GDM1 (cell line): ENCODE measurements at places on chromosomes 1 and 21.

DNA sequence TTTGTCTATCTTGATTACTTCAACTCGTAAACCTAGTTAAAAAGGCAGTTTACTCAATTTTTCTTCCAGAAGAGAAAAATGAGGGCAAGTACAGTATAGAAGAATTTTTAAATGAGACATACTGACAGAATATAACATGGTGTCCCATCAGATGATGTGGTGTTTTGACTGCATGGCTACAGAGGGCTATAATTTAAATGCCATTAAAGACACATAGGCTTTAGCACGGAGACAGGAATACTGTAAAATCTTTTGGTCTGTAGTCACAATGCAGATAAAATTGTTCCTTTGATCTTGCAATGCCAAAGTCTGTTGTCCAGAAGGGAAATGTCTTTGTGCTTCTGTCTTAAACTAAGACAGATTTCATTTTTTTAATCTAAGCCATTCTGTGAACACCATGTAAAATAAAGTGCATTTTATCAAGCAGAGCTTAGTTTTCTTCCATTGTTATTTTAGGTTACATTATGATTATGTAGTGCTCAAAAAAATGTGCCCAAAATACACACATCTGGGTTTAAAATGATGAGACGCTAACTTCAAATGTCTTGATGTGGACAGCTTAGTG is 249.6 kb downstream of the PTPRC start:
- no peak for DNase-seq

- no peak for DNase-seq
Measured at GRCh38 chr1:20185834-20186782, at the start of the genes PLA2G2C and UBXN10. Gene PLA2G2C (minus strand): TSS chr1:20186518. CDS start chr1:20177363, 9,155 bp downstream. Gene UBXN10 (plus strand): TSS chr1:20186096. CDS start chr1:20190562, 4,466 bp downstream.

DNA sequence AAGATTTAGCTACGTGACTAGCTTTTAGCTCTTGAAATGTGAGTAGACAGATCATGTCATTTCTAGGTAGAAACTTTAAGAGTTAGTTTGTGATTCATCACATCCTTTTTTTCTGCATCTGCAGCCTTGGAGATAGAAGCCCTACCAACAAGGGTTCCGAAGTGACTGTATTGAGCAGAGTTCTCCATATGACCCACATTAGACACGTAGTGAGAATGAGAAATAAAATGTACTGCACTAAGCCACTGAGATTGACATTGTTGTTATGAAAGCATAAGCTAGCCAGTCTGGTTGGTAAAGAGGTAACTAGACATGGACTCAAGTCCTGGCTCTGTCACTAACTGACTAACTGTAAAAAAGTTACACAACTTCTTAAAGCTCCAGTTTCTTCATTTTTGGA is 296.1 kb downstream of the PDE4B start:
- DNase-seq, result no peak

GRCh38 chr1:156356262-156356874 is 12.6 kb upstream of the RHBG start:
- no peak for DNase-seq

GRCh38 chr1:61506236-61506635 is 218.7 kb downstream of the TM2D1 start:
- DNase-seq, result no peak

GRCh38 chr1:11804666-11805421 is 920 bp downstream of the MTHFR start:
- DNase-seq, result no peak

GRCh38 chr1:233959102-233959501 is 54.6 kb downstream of the SLC35F3 start:
- DNase-seq, result no peak

GRCh38 chr1:46479744-46480350 is 9.8 kb upstream of the DMBX1 start:
- no peak for DNase-seq

DNA sequence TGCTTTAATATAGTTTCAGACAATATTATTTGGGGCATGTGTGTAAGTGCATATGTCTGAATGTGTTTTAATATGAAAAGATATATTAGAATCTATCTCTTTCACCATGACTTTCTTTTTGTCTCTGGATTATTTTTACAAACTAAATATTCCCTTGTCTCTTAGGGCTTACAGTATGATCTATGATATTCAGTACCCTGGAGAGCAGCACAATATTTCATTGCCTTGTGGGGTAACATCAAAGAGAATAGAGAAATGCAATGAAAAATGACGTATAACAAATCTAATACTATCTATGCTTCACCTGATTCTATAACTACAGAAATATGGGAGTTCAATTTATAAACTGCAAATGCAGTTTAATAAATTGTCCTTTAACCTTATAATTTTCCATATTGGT is 2084.5 kb downstream of the MRPL39 start:
- DNase-seq, result no peak

DNA sequence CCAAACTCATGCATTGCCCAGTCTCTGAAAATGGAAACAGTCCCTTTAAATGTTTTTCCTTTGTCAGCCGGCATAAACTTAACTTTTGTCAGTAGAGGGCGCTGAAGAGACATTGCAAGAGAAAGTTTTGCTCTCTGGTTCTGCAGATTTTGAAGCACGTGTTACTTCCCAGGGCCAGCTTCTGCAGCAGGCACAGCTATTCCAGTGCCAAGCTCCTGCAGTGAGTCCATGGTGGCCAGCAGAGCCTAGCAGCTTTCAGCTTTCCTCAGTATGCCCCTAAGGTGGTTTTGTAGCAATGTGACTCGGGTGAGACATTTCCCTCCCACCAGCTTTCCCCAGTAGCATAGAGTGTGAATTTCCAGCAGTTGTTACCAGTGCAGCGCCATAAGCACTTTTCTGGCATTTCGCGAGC is 2.6 kb upstream of the IFI44L start:
- peak; percentile 69 for DNase-seq

- no peak for DNase-seq
Measured at GRCh38 chr1:15876357-15877055, 29.0 kb downstream of the SPEN start.

- DNase-seq, result peak; percentile 44
Measured at GRCh38 chr1:43300378-43301094, at the start of gene TIE1. Gene TIE1 (plus strand): TSS chr1:43300982. CDS start chr1:43301072, 90 bp downstream.

DNA sequence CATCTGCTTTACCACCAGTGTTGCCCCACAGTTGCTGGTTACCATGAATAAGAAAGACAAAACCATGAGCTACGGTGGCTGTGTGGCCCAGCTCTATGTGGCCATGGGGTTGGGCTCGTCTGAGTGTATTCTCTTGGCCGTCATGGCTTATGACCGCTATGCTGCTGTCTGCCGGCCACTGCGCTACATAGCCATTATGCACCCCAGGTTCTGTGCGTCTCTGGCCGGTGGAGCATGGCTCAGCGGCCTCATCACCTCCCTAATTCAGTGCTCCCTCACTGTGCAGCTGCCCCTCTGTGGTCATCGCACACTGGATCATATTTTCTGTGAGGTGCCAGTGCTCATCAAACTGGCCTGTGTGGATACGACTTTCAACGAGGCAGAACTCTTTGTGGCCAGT is 14.0 kb downstream of the OR2G6 start:
- DNase-seq, result no peak

DNA sequence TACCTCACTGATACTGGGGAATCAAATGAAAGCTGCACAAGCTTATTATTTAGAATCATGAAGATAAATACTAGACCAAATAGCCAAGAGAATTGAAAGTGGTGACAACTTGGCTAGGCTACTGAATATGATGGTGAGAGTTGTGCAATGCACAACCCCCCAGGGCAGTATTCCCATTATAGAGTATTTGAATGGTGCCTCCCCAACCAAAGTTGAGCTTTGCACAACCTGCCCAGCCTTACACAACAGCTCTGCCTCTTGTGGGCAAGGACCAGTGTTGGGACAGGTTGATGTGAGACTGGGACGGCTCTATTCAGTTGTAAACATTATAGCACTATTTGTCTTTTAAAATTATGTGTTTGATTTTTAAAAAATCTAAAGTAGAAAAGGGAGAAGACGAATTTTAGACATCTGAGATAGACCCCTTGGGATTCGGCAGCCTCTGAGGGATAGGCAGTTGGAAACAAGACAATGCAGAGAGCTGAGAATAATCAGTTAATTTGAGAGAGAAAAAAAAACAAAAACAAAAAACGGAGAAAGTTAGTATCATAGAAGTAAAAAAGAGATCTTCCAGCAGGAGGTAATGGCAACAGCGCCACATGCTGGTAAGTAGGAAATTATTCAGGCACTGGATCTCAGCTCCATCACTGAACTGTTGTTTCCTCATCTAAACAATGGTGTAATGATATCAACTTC is 91.0 kb upstream of the KCNA3 start:
- DNase-seq, result peak; percentile 12

- no peak for DNase-seq
Measured at GRCh38 chr1:86795316-86795715, 90.9 kb downstream of the SH3GLB1 start.

DNA sequence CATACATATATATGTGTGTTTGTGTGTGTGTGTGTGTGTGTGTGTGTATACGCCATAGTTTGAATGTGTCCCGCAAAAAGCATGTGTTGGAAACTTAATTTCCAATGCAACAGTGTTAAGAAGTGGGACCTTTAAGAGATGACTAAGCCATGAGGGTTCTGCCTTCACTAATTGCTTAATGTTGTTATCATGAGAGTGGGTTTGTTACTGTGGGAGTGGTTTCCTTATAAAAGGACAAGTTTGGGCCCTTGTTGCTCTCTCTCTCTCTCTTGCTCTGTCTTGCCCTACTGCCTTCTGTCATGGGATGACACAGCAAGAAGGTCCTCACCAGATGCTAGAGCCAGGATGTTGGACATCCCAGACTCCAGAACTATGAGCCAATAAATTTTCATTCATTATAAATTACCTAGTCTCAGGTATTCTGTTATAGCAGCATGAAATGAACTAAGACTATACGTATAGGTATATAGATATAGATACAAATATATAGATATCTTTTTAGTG is 103.8 kb upstream of the ZC3H11B start:
- no peak for DNase-seq

- no peak for DNase-seq
Measured at GRCh38 chr1:10661453-10661852, 135.0 kb downstream of the CASZ1 start.

- no peak for DNase-seq
Measured at GRCh38 chr1:160718210-160718609, 6.6 kb upstream of the CD48 start.

- peak; percentile 84 for DNase-seq
Measured at GRCh38 chr1:11730429-11730891, 5.5 kb upstream of the AGTRAP start.

- DNase-seq, result no peak
Measured at GRCh38 chr1:2200308-2200943, 5.9 kb upstream of the FAAP20 start.

DNA sequence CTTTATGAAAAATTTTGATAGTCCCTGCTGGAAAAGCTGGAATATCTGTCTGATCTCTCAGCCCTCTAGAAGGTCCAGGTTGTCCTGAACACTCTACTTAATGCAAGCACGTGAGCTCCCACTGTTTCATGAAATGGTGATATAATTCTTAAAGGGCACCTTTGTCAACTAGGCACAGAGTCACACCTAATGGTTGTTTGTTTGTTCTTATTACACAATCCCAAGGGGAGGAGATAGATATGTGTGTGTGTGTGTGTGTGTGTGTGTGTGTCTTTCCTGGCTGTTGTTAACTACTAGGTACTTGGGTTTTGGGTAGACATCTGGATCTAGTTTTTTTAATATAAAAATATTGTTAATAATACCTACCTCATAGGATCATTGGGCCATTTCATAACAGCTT is 63.9 kb downstream of the GRIK1 start:
- no peak for DNase-seq

DNA sequence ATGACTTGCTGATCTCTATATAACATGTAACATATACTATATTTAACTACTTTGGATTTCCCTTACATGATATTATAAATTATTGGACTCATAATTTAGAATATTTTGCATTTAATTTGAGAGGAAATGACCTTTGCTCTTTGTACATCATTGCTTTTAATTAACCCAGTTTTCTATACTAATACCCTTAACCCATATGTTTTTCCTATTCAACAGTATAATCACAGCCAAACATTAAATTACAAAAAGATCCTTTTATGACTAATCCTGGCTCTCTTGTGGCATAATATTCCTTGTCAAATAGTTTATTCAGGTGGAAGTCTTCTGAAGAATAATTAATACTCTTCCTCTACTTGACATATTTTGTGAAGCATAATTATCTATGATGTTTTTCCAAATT is 56.0 kb upstream of the GPR52 start:
- DNase-seq, result no peak

GRCh38 chr1:235998812-235999211 is 66.1 kb downstream of the NID1 start:
- no peak for DNase-seq

DNA sequence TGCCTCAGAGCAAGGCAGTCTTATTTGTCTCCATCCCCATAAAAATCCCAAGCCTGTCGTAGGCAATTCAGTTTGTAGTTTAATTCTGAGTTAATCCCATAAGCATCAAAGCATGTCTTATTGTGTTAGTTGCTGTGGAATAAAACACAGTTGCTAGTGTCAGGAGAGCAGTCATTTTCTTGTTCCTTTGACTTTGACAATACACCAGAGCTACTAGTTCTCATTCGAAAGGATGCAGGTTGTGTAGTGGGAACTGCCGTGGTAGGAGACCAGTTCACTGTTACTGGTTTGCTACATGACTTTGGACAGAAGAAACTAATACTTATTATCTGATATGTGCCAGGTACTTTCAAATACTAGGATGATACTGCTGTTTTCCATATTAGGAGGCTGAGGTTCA is 23.5 kb downstream of the LRIG2 start:
- DNase-seq, result no peak

DNA sequence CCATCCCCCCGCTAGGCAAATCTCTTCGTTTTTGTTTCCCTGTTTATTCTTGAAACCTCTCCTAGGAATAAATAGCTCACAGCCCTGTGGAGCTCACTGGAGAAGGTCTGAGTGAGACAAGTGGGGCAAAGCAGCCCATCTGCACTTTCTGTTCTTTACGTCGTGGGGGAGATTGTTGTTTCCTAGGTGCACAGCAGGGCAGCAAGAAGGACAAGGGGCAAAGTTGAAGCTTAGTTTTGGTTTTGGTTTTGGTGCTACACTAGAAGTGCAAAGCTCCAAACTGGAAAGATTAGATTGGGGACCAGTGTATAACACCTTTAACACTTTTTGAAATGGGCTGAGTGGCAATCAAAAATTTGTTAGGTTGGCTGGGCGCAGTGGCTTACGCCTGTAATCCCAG is 76.6 kb downstream of the GPR88 start:
- no peak for DNase-seq

GRCh38 chr1:178774263-178774662 is 49.2 kb downstream of the RALGPS2 start:
- no peak for DNase-seq

- DNase-seq, result no peak
Measured at GRCh38 chr1:165376041-165376810, 19.7 kb upstream of the LMX1A start.

GRCh38 chr1:237851210-237851845 is 39.4 kb downstream of the ZP4 start:
- DNase-seq, result no peak

DNA sequence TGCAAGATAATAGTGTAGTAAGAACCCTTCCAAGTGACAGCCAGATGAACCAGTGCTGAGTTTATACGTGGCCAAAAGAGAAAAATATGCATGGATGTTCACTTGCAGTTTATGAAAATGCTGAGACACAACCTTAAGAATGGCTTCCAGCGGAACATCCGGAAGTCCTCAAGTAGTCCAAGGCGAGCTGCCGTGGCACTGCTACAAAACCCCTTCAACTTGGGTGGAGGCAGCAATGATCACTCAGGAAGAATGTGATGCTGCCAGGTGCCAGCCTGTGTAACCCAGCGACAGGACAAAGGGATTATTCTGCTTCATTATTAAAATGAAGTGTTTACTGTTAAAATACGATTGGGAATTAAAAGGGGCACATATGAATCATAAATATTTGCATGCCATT is 179.6 kb downstream of the RUNX1 start:
- no peak for DNase-seq

- DNase-seq, result no peak
Measured at GRCh38 chr1:115507901-115508300, 133.9 kb upstream of the VANGL1 start.
